ENCODE measurements at places on chromosomes 5 and 9.

DNA sequence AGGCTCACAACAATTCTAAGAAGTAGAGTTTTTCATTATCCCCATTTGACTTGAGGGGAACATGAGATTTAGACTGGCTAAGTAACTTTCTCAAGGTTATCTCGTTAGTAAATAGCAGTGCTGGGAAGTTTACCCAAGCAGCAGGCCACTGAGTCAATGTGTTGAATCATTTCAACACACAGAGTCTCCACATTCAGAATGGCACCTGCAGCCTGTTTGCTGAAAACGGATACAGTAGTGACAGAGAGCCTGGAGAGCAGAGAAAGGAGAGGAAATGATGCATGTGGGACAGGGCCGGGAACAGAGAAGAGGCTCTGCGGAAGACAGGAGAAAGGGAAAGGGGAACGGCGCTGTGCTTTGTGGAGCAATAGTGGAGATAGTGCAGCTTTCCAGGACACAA lies 33.5 kb upstream of the ZSWIM6 start:
- DNase-seq = no peak

DNA sequence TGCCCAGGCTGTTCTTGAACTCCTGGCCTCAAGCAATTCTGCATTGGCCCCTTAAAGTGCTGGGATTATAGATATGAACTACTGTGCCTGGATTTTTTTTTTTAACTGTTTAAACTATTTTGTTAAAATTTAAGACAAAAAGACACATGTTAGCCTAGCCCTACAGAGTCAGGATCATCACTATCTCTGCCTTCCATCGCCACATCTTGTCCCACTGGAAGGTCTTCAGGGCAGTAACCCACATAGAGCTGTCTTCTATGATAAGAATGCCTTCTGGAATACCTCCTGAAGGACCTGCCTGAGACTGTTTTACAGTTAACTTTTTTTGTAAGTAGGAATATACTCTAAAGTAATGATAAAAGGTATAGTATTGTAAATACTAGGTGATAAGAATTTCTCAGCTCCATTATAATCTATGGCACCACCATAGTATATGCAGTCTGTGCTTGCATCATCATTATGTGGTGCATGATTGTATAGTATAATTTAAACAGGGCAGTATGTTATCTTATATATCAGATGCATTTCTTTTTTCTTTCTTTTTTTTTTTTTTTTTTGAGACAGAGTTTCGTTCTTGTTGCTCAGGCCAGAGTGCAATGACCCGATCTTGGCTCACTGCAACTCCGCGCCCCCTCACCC lies 52.7 kb downstream of the DENND4C start:
- no peak for DNase-seq

DNA sequence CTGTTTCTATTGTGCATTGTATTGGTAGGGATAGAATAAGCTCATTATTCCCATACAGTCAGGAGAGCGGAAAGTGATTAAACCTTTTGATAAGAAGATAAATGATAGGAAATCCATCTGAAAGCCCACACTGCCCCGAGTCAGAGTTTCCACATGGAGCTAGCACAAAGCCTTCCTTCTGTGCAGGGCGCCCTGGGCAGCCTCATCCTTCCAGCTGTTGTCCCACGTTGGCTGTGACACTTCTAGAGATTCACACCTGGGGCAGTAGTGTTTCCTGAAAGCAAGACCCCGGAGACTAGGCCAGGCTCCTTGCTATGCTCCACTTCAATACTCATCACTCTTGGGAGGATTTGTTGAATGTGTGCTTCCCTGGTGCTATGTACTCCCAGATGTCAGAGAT lies 172.4 kb downstream of the SEMA6A start:
- DNase-seq = no peak

- DNase-seq = no peak
Measured at GRCh38 chr9:136482046-136482792, 621 bp downstream of the SEC16A start.

DNA sequence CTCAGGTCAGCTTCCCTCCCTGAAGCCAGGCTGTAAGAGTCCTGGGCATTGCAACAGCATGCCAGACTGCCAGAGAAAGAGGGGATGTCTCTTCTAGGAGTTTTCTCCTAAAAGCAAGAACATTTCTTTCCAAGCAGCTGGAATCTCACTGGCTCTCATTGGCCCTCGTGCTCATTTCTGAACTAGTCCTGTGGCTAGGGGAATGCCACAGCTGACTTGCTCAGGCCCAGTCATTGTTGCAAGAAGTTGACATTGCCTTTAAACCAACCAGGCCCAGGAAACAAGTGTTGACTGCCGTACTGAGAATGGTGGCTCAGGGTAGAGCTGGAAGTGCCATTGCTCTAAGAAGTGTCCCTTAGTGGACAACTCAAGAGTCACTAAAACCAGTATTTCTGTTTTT lies 15.0 kb upstream of the CEP120 start:
- no peak for DNase-seq

Data from stimulated activated CD8-positive, alpha-beta memory T cell treated with anti-CD3 and anti-CD28 coated beads, Interleukin-2, amount 100 ng/mL, for 1 hour (primary cell).